Pons (tissue), 1 donor: ENCODE measurements at places on chromosomes 2 and 18.

DNA sequence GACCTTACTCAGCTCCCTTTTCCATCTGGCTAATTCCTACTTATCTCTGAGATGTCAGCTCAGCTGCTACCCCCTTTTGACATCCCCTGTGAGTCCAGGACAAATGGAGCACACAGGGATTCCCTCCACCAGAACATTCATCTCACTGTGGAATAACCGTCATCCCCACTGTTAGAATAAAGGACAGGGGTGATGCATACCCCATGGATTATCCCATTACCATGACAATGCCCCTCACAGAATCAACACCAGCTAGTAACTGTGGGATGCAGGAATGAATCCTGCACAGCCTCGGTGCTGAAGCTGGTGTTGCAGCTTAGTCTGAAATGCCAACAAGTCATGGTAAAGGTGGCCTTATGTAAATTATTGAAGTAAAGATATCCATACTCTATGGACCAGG is 624.8 kb upstream of the RAB6C start:
- DNase-seq = no peak

DNA sequence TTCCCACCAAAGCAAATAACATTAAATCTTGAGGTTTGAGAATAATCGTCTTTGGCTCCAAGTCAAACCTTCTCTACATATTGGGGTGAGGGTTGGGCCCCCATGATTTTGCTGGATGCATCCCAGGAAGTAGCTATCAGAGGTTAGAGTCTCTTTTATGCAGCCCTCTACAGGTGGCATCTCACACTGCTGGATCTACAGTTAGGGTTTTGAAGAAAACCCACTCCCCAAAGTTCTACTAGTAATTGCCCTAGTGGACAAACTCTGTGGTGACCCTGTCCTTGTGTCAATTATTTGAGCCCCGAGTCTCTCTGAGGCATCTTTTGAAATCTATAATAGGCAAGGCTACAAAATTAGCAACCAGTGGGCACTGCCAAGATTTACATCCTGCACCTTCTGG is 15.0 kb upstream of the REG1A start:
- no peak for DNase-seq

GRCh38 chr2:17660219-17660618 is 93.4 kb downstream of the SMC6 start:
- DNase-seq = no peak

DNA sequence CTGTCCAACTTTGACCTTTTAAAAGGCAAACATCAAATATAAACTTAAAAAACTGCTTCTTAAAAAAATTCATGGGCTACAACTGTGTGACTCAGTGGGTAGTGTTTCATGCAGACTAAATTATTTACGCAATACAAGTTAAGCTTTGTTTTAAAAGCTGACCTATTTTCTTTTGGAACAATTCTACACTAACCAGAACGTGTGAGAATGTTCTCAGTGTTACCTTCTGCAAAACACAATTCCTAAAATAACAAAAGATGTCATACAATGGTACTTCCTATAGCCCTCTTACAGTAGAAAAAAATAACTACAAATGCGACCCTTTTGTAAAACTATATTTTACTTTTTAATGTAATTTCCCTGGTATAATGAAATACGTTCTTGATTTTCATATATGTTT is 793.8 kb upstream of the FSHR start:
- no peak for DNase-seq

DNA sequence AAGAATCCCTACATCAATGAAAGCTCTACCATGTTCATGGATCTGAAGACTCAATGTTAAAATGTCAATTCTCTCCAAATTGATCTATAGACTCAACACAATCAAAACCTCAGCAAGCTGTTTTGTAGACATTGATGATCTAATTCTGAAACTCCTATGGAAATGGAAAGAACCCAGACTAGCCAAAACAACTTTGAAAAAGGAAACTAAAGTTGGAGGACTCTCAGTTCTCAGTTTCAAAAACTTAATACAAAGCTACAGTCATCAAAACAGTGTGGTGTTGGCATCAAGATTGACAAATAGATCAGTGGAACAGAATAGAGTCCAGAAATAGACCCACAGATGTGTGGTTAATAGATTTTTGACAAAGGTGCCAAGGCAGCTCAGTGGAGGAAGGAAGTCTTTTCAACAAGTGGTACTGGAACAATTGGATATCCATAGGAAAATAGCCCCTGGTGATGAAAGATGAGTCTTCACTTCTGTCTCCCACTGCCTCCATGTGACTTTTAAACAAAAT is 30.4 kb downstream of the LBH start:
- DNase-seq = no peak

GRCh38 chr2:45267062-45267792 is 258.0 kb upstream of the SIX2 start:
- DNase-seq = no peak

DNA sequence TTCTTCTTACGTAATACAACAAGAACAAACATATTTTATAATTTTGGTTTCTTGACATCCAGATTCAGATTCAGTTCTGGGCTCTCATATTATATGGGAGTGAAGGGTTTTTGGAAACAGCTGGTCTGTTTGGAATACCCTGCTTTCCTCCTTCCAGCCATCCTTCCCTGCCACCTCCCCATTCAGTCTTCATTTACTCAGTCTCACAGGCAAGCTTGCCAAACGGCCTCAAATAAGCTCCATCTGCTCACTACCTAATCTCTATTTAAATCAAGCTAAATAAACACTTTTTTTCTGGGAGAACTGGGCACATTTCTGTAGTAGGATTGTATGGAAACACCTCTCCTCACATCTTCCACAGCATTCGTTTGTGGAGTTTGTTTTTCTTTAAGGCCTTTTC is 147.5 kb downstream of the RND3 start:
- DNase-seq = no peak

DNA sequence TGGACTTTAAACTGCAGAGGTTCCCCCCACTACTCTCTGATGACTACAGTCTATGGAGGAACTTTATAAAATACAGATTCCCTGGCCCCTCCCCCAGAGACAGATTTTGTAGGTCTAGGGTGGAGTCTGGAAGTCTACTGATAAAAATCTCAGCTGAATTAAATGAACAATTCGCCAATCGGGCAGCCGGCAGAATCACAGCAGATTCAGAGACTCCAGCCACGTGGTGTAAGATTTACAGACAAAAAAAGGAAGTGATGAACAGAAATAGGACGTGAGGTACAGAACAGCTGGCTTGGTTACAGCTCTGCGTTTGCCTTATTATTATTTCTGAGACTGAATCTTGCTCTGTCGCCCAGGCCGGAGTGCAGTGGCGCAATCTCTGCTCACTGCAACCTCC is 21.4 kb upstream of the MTA3 start:
- DNase-seq = peak; percentile 21

DNA sequence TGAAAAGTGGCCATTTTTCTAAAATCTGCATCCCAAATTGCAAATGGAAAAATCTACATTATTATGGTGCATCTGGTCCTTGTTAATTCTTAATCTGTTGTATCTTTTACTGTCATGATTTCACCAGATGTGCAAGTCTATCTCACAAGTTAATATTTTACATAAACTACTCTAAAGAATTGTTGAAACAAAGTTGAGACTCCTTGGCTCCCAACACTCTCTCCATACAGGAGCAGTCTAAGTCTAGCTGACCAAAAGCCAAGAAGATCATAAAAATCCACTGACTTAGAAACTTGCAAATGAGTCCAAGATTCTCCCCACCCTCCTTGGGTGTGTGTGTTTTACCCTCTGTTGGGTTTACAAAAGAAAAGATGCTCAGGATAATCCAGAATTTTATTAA is 85.1 kb downstream of the NCKAP5 start:
- no peak for DNase-seq

DNA sequence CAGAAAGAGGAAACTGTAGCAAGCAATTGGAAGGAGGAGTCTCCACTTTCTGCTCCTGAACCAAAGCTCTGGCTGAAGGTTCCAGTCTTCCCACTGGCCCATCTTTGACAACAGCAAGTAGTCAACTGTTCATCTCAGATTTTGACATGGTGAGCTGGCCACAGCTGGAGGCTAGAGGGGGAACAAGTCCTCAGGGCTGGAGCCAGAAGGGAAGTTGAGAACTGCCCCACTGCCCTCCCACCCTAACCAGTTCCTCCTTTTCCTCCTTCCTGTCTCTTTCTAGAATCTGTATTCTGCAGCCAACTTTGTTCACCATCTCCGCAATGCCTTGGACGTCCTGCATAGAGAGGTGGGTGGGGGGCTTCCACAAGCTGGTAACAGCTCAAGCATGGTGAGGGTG is 105.8 kb downstream of the PLB1 start:
- peak; percentile 48 for DNase-seq

DNA sequence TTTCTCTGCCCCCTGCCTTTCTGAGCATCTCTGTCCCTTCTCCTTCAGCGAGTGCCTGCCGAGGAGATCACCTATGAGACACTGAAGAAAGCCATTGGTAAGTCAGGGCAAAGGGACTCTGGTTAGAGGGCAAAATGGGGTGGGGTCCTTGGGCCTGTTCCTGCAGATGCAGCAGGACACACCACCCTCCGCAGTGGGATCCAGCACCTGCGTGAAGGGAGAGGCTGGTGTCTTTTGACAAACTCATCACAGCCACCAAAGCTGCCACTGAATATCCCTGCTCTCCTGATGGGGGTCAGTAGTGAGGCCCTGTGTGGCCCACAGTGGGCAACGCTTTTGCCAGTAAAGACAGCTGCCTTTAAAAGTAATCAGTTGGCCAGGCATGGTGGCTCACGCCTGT is 18.7 kb downstream of the POMC start:
- DNase-seq = no peak

- DNase-seq = no peak
Observed at GRCh38 chr2:146214394-146214929, 1630.4 kb upstream of the ACVR2A start.

GRCh38 chr18:21345840-21346239 is 103.8 kb downstream of the GREB1L start:
- DNase-seq = no peak

- no peak for DNase-seq
Observed at GRCh38 chr2:224183086-224183485, 144.0 kb upstream of the SERPINE2 start.

GRCh38 chr2:37263839-37264238 is 32.4 kb downstream of the NDUFAF7 start:
- DNase-seq = no peak

GRCh38 chr2:19046986-19047780 is 311.2 kb downstream of the OSR1 start:
- no peak for DNase-seq

DNA sequence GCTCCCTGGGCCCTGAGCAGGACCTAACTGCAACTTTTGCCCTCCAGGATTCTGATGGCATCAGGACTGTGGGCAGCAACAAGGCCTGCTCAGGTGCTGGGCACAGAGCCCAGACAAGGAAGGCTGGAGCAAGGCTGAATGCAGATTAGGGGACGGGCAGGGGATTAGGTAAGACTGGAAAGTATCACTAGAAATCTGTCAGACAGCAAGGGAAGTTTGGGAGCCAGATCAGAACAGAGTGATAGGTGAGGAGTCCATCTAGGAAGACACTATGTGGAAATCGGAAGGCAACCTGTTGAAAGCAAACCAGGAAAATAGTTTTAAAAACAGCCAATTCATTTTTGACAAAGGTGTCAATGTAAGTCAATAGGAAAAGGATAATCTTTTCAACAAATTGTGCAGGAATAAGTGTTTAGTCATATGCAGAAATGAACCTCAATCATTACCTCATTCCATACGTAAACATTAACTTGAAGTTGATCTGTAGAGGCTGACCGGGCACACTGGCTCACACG is 56.4 kb upstream of the STPG4 start:
- DNase-seq = no peak

GRCh38 chr18:60870261-60871153 is 462.7 kb upstream of the CDH20 start:
- no peak for DNase-seq

- no peak for DNase-seq
Observed at GRCh38 chr18:51137891-51138290, 59.6 kb downstream of the MEX3C start.
